Activated CD4-positive, alpha-beta T cell treated with anti-CD3 and anti-CD28 coated beads, Interleukin-2, amount 50 U/mL, for 4 hours (primary cell): ENCODE measurements at places on chromosomes 1 and 21.

DNA sequence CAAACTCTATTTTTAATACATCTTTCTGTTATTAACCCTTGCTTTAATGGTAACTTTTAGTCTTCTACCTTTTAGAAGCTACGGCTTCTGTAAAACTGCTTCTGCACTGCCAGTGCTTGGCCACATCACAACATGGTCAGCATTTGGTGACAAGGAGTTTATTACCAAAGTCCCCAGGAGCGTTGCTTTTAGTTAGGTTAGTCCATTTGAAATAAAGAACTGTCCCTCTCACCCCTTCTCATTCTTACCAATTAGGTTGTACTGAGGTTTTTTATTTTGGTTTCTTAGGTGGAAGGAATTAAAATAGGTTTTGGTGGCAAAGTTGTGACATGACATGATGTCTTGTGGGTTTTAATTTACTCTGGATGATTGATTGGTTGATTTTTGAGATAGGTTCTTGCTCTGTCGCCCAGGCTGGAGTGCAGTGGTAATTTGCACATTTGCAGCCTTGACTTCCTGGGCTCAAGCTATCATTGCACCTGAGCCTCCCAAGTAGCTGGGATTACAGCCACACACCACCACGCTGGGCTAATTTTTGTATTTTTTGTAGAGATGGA lies 39.2 kb downstream of the SPEN start:
- DNase-seq = no peak

- DNase-seq = no peak
These were observed 148.6 kb upstream of the ZC3H12A start for GRCh38 chr1:37325509-37326437.

- DNase-seq = no peak
These were observed 6.1 kb upstream of the SELE start for GRCh38 chr1:169739980-169740379.

GRCh38 chr1:206472454-206472853 lies 2.2 kb downstream of the IKBKE start:
- DNase-seq = no peak

- no peak for DNase-seq
These were observed 681.5 kb downstream of the LRRIQ3 start for GRCh38 chr1:73516451-73516850.

DNA sequence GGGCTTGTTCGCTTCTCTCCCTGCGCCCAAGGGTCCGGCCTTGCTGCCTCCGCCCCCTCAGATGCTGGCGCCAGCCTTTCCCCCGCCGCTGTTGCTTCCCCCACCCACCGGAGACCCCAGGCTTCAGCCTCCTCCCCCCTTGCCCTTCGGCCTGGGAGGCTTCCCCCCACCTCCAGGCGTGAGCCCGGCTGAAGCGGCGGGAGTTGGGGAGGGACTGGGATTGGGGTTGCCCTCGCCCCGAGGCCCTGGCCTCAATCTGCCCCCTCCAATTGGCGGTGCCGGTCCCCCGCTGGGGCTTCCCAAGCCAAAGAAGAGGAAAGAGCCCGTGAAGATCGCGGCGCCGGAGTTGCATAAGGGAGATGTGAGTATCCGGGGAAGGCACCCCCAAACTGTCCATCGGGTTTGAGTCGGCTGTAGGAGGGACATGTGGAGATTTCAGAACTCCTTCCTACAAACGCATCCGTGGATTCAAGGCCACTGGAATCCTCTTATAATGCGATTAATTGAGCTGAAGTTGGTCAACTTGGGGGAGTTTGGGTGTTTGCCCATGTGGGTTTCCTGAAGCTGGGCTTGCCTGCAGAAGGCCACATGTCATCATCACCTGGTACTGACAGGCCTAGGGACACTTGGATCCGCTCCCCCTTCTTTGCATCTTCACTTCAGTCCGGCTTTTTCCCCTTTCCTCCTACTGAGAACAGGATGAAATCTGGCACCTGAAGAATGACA lies 707 bp downstream of the PRCC start:
- DNase-seq = no peak

DNA sequence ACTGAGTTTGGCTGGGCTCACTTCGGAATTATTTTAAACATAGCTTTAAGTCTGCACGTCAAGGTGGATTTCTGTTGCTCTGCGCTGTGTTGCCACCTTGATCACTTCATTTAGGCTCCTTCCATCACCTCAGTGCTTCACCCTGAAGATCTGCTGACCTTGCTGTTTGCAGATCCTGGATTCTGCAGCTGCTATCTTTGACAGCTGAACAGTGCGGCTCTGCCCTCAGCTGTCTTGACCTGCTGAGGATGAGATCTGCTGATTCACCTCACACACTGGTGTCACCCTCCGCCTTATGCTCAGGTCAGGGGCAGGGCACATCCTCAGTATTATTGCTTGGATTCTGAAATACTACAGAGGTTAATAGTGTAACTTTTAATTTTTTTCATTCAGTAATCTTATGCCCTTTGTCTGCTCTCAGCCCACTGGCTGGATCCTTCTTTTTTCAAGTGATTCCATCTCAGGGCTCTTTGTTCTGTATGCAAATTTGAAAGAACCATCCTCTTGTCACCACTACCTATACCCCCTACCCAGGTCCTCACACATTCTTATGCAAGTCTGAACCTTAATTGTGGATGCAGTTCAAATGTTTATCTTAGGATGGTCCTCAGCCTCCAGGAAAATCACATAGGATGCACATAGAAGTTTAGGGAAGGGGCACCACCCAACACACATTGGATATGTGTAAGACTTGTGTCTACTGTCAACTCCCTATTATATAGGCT lies 364.0 kb downstream of the OLFM3 start:
- DNase-seq = no peak

GRCh38 chr1:203273869-203274602 lies 31.3 kb upstream of the BTG2 start:
- DNase-seq = no peak

- no peak for DNase-seq
These were observed 78.0 kb downstream of the PTPN14 start for GRCh38 chr1:214473387-214473786.

- no peak for DNase-seq
These were observed 63.5 kb downstream of the SKI start for GRCh38 chr1:2291577-2291976.

DNA sequence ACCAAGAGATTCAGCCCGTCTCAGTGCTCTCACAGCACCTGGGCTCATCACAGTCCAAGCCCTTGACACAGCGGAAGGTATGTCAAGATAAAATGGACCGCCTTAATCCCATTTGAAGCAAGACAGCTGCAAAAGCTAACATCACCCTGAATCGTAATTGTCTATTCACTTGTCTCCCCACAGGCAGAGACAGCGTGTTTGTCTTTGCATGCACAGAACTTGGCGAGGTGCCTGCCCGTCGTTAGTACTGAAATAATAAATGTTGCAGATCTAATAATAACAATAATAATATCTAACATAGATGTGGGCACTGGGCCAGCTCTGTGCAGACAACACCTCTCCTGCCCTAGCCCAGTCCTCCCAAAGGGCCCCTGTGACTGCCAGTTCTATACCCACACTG lies 271.7 kb downstream of the NPHP4 start:
- DNase-seq = no peak

GRCh38 chr1:48196237-48196636 lies 26.3 kb upstream of the SLC5A9 start:
- DNase-seq = no peak

- DNase-seq = no peak
These were observed 41.6 kb downstream of the ARHGEF16 start for GRCh38 chr1:3495776-3496745.

- no peak for DNase-seq
These were observed 331.6 kb downstream of the SRGAP2C start for GRCh38 chr1:121516234-121516967.

DNA sequence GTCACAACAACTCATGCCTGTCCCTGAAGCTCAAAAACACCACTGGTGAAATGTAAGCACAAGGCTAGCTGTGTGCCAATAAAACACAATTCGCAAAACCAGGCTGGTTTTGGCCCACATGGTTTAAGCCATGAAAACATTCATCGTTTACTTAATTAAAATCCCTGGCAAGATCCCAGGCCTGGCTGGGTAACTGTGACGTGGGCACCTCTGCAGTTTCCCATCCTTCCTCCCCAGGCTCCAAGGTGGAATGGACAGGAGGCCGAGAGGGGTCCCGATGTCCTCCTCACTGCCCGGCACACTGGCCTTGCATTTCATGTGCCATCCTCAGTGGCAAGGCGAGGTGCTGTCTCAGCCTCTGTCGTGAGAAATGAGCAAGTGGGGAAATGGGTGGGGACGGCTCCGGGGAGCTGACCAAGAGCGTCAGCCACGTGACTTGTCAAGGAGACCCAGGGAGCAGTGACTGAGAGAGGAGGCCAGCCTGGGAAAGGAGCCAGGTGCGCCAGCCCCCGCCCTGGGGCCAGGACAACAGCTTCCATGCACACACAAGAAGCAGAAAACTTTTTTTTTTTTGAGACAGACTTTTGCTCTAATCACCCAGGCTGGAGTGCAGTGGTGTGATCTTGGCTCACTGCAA lies 153.1 kb upstream of the RAB4A start:
- no peak for DNase-seq

DNA sequence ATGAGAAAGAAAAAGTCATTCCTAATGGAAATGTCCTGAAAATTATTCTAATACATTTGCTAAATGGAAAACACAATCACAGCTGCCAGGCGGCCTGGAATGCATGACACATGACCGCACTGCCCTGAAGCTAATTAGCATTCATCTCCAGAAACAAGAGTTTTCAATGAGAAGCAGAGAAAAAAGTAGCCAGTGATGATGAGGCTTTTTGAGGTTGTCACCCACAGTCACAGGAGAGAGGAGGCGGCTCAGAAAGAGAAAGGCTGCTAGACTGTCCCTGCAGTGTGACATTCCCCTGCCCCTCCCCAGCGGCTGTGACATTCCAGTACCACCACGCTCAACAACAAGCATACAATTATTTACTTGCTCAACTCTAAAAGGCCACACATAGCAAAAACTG lies 122.9 kb upstream of the KRTAP19-8 start:
- DNase-seq = no peak

GRCh38 chr1:240492832-240493440 lies 119.0 kb downstream of the GREM2 start:
- no peak for DNase-seq

GRCh38 chr1:38173157-38173831 lies 126.7 kb upstream of the POU3F1 start:
- DNase-seq = no peak

DNA sequence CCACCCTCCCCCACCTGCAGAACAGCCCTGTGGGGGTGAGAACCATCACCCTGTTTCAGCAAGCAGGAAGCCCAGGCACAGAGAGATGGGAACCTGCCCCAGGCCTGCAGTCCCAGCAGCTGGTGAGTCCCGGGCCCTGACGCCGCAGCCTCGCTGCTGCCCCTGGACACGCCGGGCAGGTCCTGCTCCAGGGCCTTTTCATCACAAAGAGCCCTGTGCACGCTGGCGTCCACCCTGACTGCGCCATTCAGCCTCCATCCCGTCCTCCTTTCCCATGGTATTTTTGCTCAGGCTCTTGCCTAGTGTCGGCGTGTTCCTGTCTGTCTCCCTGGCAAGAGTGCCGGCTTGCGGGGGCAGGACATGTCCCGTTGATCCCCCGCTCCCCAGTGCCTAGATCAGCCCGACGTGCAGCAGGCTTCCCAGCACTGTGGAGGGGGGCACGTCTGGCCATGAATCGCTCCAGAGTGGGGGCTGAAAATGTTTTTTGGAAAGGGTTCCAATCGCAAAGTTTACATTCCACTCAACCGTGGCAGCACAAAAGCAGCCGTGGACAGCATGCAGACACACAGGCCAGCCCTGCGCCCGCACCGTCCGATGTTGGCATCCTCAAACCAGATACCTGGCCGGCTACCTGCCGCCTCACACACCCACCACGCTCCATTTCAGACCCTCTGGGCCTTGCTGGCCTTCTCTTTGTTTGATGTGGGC lies 6.3 kb upstream of the TTC34 start:
- no peak for DNase-seq

GRCh38 chr1:2547210-2548067 lies 8.7 kb upstream of the TNFRSF14 start:
- DNase-seq = no peak

DNA sequence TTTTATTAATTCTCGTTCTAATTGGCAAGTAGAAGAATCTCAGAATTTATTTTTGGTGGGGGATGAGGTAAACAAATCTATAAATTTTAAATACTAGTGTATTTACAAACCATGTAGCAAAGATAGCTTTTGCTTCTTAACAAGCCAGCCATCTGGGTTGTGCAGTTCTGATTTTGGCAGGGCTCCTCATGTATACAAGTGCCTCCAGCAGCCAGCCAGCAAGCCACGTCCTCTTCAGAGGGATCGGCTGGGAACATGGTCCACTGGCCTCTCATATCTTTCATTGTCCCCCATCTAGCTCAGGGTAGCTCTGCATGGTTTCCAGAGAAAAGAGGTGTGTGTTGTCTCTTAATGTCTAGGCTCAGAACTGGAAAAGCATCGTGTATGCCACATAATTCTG lies 659.1 kb downstream of the MRPL39 start:
- no peak for DNase-seq

DNA sequence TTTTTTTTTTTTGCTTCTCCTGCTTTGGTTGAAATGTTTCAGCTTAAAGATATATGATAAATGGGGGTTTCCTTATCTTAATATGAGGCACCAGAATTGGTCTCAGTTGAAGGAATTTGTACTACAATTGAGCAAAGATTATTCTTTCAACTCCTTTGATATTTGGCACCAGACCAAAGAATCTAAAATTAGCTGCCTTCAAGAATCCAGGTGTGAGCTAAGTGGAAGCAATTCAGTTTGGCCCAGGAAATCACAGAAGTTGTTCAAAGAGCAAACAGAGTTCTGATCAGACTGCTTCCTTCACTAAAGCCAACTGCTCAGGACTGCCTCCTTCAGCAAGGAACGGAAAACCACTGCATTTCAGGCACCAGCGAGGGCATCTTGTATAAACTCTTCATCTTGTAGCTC lies 68.3 kb upstream of the BCAR3 start:
- no peak for DNase-seq

DNA sequence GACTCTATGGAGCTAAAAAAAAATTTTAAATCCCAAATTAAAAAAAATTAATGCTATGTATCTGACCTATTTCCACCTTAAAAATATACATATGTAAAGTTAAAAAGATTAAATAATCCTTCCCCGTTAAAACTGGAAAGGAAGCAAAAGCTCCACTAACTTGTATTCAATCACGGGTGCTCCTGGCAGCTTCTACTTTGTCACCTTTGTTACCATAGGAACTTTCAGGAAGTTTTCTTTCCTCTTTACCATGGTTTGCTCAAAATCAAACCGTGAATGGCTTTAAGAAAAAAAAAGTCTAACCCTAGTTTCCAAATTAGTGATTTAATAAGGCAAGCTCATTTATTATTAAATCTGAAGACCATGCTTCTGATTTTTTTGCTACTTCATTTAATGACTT lies 3.5 kb downstream of the GPATCH2 start:
- no peak for DNase-seq
